ENCODE measurements at places on chromosomes 13 and 19.

- DNase-seq, result no peak
Measured at GRCh38 chr19:4390017-4390566, 10.3 kb downstream of the SH3GL1 start.

- DNase-seq, result no peak
Measured at GRCh38 chr13:25867038-25867437, 184.8 kb downstream of the SHISA2 start.

DNA sequence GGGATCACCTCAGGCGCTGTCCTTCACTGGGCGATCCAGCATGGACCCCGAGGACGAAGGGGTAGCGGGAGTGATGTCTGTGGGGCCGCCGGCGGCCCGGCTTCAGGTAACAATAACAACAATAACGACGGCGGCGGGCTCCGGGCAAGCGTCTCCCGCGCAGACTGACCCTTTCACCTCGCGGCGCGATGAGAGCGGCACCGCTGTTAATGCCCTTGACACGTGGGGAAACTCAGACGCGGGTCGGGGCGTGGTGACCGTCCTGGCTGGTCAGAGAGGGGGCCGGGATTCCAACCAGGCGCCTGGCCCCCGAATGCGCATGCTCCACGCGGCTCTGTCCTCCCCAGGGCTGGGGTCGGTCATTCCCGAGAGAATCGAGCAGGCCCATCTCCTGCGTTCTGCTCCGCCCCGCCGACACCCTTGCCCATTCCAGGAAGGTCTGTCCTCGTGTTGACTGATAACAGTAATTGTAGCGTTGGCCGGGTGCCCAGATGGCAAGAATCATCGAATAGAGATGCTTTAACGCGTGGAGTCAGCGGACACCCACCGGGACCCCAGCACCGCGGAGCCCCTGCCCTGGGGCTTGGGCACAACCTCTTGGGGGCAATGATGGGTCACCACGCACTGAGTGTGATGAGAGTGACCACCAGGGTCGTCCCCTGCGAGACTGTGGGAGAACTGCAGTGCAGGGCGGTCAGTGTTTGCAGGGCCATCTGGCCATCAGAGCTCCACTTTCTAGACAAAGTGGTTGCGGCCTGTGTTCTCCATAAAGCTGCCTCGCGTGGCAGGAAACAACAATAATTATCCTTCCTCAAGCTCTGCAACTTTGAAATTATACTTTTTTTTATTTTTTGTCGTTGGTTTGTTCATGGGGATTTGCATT is 528 bp downstream of the ZNF8 start:
- DNase-seq, result peak; percentile 42

- no peak for DNase-seq
Measured at GRCh38 chr19:11236324-11237301, 2.8 kb upstream of the ANGPTL8 start.

DNA sequence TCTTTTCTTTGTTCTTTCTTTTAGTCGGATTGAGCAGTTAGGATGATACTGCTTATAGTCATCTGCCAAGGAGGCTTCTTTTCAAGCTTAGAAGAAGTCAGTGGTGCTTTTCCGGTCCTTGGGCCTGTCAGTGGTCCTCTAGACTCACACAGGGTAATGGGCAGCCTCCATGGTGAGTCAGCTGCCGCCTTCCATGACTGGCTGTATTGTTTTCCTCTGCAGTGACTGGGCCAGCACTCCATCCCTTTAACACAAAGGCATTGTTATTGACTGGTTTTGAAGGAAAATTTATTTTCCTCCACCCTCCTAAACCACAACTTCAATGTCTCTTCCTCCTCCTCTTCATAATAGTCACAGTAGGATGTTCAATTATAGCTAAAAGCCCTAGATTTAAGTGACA is 47.1 kb upstream of the CNMD start:
- DNase-seq, result no peak

- DNase-seq, result no peak
Measured at GRCh38 chr19:782185-782877, 14.9 kb upstream of the PTBP1 start.

DNA sequence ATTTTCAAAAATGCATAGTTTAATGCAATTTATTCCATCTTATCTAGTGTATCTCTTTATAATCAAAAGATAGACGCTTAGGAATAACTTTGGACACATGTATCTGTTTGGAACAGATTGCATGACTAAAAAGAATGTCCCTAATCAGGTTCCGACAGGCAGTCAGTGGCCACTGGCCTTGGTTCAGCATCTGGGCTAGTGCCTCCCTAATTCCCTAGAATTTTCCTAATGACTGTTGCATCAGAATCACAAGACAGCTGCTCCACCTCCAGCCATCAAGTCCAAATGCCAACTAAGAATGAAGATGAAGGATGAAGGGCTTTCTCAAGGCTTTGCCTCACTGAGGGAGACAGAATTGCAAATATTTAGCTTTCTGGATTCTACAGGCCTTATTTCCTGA is 173.8 kb downstream of the EFNB2 start:
- no peak for DNase-seq

GRCh38 chr13:28316129-28316528 is 177.8 kb downstream of the PAN3 start:
- no peak for DNase-seq

GRCh38 chr13:76823969-76824368 is 62.2 kb downstream of the KCTD12 start:
- DNase-seq, result no peak

DNA sequence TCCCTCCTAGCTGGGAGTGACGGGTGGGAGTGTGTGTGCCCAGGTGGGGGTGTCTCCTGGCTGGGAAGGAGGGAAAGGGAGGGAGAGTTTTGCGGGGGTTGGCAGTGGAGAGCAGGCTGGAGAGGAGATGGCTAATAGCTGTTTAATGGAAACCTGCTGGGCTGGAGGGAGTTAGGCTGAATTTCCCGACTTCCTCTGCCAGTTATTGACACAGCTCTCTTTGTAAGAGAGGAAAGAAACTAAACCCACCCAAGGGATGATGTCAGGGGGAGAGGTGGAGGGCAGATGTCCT is 10.2 kb upstream of the ILF3 start:
- no peak for DNase-seq

GRCh38 chr19:40799558-40800338 is 757 bp downstream of the EGLN2 start:
- peak; percentile 32 for DNase-seq

- DNase-seq, result peak; percentile 12
Measured at GRCh38 chr19:52270266-52270885, 989 bp downstream of the ZNF766 start.

GRCh38 chr19:34503531-34504272 is 22.1 kb downstream of the WTIP start:
- no peak for DNase-seq
